Right renal pelvis (tissue), 4 donors: ENCODE measurements at places on chromosomes 7 and 10. TPM values are rescaled to one million over a fixed set of nuclear protein-coding genes. Genes with fewer than 3 reads are reported as not detected.

DNA sequence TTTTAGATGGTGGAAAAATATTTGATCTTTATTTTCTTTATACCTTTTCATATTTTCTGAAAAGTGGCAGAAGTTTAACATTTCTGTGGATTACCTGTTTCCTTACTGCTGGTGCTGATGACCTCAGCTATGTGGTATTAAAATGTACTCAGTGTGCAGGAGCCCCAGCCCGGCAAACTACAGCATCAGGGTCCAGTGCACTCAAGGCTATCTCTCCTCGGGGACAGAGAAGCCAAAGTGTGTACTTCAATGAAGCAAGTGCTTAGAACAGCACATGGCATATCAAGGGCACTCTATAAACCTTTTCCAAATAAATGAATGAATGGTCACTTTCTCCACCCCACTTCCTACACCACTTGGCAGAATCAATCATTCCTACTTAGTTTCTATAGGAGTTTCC, 111.8 kb downstream of the HIP1 start:
- DNase-seq, result no peak

DNA sequence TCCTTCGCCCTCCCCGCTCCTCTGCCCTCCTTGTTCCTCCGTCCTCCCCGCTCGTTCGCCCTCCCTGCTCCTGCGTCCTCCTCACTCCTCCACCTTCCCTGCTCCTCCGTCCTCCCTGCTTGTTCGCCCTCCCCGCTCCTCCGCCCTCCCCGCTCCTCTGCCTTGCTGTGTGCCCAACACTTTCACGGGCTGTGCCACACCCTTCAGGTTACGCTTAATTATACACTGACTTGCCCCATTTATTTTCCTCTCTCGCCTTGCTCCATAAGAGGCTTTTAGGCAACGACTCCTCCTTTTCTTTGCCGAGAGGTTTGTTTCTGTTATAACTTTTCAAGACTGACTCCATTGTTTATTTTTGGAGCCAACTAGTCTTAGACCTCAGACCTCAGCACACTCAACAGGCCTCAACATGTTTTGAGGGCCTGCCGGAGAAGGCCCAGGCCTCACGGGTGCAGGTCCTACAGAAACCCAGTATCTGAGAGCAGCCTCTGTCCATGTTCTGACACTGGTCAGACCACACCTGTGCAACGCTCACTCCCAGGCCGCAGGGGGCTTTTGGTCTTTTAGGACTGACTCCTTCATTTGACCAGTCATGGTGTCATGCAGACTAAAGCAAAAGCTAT, 18.2 kb upstream of the PRKAG2 start:
- no peak for DNase-seq

DNA sequence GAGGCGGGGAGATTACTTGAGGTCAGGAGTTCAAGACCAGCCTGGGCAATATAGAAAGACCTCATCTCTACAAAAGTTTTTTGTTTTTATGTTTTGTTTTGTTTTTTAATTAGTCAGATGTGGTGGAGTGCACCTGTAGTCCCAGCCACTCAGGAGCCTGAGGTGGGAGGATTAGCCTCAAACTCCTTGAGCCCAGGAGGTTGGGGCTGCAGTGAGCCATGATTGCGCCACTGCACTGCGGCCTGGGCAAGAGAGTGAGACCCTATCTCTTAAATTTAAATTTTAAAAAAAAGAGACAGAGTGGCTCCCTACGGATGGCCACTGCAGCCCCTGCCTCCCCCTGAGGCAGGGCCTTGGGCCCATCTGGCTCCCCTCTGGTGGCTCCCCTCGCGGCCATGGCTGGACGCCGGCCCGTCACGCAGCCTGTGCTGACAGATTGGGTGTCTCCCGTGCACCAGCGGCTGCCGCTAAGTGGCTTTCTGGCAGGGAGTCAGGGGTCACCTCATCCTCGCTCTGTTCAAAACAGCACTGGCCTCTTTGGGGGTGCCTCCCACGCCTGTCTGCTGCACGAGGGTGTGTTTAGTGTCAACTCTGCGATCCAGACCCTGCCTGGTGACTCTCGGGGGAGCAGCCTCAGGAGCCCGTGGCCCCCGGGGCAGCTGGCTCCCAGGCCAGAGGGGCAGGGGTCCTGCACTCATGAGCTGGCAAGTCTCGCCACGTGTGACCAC, 44.4 kb upstream of the ELN start:
- DNase-seq, result no peak

GRCh38 chr7:37920305-37920848, at the start of gene EPDR1:
TSS of gene EPDR1 (plus strand) at chr7:37920640. CDS start at chr7:37920940, 300 bp downstream.
- no peak for DNase-seq

DNA sequence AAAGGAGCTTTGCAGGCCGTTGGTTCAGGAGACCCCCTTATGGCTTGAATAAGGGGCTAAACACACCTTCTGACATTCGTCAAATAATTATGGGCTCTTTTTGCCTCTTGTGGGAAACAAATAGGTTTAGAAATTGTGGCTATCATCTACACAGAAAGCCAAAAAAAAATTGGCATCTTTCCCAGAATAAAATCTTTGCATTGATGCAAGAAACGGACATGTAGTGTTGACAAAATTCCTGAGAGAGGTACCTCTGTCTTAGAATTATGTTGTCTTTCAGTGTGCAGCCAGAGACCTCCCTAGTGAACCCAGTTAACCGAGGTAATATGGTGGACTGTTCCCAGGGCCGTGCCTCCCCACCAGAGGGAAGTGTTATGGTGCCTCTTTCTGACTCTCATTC, 283.9 kb downstream of the SDHAF3 start:
- no peak for DNase-seq

GRCh38 chr10:112812586-112812985, 137.5 kb upstream of the TCF7L2 start:
- no peak for DNase-seq

- no peak for DNase-seq
Measured at GRCh38 chr7:50649259-50649885, 84.2 kb upstream of the DDC start.

DNA sequence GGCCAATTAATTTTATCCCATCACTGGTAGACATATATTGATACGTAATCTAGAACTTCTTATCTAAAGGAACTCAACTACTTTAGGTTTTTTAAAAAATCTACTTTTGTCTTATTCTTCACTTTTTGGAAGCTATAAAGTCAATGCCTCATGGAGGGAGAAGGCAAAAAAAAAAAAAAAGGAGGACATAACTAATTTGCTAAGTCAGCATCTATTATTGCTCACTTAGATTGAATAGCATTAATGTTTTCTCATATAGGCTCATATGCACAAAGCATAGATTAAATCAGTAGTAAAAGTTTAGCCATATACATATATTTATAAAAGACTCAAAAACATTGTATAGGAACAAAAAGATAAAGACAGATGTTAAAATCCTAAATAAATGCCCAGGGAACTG, 179.3 kb upstream of the DGKB start:
- DNase-seq, result no peak

DNA sequence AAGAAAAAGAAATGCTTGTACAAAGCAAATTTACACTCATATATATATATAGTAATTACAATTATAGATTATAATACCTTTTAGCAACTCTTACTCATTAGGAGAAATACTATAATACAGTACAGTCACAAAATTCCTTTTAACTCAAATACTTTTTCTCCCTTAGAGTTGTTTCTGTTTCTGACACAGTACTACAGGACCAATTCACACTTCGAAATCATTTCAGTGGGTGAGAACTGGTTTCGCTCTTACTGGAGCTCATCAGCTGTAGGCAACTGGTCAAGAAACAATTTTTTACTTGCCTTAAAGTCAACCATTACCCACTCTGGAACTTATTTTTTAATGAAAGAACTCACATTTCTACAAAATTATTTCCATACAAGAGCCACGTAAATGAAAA, 6.0 kb downstream of the CCDC186 start:
- no peak for DNase-seq

DNA sequence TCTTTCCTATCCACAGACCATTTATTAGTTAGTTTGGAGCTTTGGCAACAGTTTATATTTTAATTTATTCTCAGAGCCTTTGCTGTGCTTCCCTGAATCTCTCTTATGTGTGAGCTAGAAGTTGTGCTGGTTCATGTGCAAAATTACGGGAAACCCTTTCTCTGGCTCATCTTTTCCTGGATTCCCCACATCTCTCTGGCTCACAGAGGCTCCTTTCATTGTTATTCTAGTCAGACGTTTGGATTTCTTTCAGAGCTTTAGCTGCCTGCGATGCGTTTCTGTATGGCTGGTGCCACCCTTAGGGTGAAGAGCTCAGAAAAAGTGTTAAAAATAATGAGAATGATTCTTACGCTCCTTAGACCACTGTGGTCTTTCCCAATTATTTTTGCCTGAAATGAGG, 53.3 kb downstream of the TPST1 start:
- no peak for DNase-seq

GRCh38 chr10:43050011-43050410, 26.9 kb upstream of the RET start:
- DNase-seq, result no peak

DNA sequence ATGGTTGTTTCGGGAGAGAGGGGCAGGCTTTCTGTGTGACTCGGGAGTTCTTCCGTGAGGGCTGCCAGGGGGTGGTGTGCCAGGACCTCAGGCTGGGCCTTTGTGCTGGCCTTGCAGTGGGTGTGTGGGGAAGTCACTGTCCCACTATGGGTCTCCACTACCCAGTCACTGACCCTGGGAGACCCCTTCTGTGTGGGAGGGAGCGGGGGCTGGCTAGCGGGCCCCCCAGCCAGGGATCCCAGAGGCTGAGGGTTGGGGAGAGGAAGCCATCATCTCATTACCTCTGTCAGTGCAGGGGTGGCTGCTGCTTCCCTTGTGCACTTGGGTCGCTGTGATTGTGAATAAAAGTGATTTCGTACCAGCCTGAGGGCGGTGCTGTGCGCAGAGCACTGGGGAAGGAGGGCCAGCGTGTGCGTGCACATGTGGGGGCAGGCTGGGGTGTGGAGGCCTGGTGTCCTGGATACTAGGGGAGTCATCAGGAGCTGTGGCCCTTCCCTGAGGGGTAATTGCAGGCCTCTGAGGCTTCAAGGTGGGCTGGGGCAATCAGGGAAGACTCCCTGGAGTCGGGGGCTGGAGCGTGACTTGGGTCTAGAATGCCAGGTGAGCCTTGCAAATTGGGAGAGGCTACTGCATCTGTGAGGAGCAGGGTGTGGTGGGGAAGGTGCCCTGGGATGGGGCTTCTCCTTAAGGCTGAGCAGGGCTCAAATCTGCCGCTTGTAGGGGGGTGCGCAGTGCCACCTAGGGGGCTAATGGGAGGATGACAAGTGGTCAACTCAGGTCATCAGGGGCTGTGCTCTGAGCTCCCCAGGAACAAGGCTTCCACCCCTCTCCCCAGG, 98.9 kb downstream of the NEURL1 start:
- no peak for DNase-seq

GRCh38 chr10:86223256-86223655, 143.3 kb downstream of the GRID1 start:
- no peak for DNase-seq

DNA sequence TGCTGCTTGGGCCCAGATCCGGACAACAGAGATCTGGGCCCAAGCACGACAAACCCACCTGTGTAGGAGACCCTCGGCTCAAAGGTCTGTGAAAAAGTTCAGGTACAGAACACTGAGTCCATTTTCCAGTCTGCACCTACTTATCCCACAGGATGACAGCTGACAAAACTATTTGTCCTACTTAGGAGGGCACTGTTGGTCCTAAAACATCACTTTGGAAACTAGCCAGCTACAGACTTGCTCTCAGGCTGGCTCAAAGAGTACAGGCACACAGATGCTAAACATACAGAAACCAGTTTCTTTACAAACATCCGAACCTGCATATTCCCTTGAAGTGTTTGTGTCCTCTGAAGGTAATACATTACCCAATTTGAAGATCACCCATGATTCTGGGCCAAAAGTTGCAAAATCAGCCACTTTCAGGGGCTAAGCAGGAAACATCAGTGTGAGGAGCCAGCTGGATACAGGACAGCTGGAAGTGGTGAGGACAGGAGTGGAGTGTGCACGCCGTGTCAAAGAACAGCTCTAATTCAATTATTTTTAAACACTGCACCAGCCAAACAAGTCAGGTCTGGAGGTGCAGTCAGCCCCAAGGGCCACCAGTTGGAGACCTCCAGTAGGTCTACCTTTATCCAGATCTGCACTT, 88.5 kb downstream of the NOC3L start:
- DNase-seq, result no peak

GRCh38 chr10:130221456-130222375, 85.5 kb downstream of the GLRX3 start:
- no peak for DNase-seq

DNA sequence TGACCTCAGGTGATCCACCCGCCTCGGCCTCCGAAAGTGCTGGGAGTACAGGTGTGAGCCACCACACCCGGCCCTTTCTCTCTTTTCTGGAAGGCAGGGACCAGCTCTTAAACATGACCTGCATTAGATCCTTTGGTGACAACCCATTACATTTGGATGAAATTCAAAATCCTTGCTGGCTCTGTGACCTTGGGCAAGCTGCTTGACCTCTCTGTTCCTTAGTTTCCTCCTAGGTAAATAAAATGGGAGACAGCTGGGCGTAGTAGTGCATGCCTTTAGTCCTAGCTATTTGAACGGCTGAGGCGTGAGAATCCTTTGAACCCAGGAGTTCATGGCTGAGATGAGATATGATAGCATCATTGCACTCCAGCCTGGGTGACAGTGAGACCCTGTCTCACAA, 23.7 kb downstream of the LDB1 start:
- no peak for DNase-seq

The CYP3A5 gene
- polyA plus RNA-seq, result 1.2 TPM

The SPDYE6 gene
- polyA plus RNA-seq, result not detected

The NEUROD6 gene
- not detected for polyA plus RNA-seq

The ADRA2A gene
- polyA plus RNA-seq, result 4.1 TPM
